Adipose tissue (tissue), 3 donors: ENCODE measurements at places on chromosomes 11 and 22. TPM values are rescaled to one million over a fixed set of nuclear protein-coding genes. Genes with fewer than 3 reads are reported as not detected.

TMEM132A gene
- 7.0 TPM for polyA plus RNA-seq

CNTF gene
- 0.56 TPM for polyA plus RNA-seq

LUZP2 gene
- polyA plus RNA-seq, result 0.34 TPM

MS4A18 gene
- polyA plus RNA-seq, result not detected

CKAP5 gene
- 12.8 TPM for polyA plus RNA-seq

DEUP1 gene
- polyA plus RNA-seq, result not detected

MFRP gene
- 0.11 TPM for polyA plus RNA-seq

CASP4 gene
- polyA plus RNA-seq, result 87.4 TPM

HEPN1 gene
- polyA plus RNA-seq, result 0.28 TPM

SLC17A6 gene
- 0.25 TPM for polyA plus RNA-seq

RIN1 gene
- polyA plus RNA-seq, result 6.5 TPM
